ENCODE measurements at places on chromosomes 12 and 14. TPM values are rescaled to one million over a fixed set of nuclear protein-coding genes. Genes with fewer than 3 reads are reported as not detected.

DNA sequence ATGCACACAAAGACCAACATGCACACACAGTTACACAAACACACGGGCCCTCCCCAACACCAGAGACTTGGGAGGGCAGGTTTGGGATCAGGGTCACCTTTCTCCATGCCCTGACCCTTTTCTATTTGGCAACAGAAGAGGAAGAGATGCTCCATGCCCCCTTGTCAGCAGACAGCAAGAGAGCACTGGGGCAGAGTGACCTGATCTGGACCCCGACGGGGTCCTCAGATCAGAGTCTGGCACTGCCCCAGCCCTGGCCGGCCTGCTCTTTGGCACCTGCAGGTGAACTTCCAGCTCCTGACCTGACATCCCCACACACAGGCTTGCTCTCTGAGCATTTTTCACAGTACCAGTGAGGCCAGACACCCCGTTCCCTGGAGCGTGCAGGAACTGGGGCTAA lies 21.4 kb downstream of the ADCY6 start:
- DNase-seq: no peak
- no peaks in the 10 kb centered on the region for H3K36me3 ChIP-seq
- no peak overlapping the region for H3K4me3 ChIP-seq
- no peak overlapping the region for H3K27ac ChIP-seq
- no peaks in the 10 kb centered on the region for H3K27me3 ChIP-seq
- peaks cover 6% of the 10 kb centered on the region for H3K4me1 ChIP-seq

CMKLR1 gene
- not detected for total RNA-seq

POP5 gene
- 17.9 TPM for total RNA-seq

CABP1 gene
- total RNA-seq: not detected

CCND2 gene
- total RNA-seq: 159 TPM

TSFM gene
- total RNA-seq: 26.9 TPM
